Activated CD4-positive, alpha-beta T cell treated with anti-CD3 and anti-CD28 coated beads, Interleukin-2, amount 10 ng/mL, durations not matched to agents 24 days and 14 days (primary cell): ENCODE measurements at places on chromosomes 7 and 10. TPM values are rescaled to one million over a fixed set of nuclear protein-coding genes. Genes with fewer than 3 reads are reported as not detected.

DNA sequence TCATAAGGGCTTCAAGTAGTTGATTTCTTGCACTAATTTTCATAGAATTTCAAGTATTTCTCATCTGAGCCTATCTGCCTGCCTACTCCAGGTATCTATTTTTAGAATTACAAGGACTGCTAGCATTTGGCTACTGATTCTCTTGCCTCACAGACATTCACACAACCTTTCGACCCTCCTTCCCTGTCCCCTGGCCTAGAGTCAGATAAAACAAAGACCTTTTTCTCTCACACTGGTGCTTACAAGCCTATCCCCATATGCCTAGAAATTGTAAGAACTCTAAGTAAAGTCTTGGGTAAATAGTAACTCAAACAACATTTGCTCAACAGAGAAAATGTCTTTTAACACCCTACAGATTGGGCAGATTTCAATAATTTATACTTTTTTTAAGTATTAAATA, 6.3 kb downstream of the GPAM start:
- no peak for DNase-seq

- DNase-seq: no peak
These were observed 16.6 kb downstream of the PLPP4 start for GRCh38 chr10:120473593-120473992.

DNA sequence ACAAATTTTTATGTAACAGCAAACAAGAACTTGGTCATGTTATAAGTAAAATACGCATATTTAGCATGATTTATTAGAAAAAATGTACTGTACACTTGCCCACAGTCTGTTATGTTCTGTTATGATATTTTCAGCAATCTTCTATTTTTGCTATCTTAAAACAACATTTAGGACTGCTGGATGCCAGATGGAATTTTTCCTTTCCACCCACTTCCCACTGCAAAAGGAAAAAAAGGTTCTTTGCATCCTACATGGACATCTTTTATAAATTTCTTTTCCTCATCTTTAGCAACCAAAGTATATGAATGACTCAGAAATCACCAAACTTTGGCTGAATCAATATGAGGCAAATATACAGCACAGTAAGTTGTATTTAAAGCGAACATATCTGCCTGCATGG, 146.0 kb downstream of the RAPGEF5 start:
- no peak for DNase-seq

DNA sequence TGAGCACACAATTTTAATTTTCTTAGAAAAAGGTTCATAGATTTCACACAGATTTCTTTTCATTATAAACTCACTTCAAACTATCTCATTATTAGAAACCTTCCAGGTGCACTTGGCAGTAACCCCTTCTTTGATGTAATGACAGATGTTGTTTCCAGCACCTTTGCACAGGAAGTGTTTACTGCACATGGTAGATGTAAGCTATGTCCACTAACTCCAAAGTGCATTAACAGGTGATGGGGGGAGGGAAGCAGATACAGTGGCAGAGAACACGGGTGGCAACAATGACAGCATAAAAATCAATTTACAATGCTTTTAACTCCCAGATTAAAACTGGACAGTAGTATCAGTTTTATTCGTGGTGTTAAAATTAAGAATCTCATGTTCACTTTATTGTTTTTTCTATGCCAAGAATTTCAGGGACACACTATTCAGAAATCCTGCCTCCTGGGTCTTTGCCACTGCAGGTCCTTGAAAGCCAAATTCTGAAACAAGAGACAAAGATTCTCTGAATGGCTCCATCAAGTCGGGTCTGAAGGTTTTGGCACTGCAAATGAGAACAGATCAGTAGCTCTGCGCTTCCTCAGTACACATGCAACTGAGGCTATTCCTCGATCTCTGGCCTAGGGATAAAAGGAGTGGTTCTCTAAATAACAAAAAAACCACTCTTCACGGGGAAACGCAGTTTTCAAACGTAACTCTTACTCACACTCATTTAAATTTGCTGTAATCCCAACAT, 187.7 kb downstream of the JAZF1 start:
- DNase-seq: no peak

DNA sequence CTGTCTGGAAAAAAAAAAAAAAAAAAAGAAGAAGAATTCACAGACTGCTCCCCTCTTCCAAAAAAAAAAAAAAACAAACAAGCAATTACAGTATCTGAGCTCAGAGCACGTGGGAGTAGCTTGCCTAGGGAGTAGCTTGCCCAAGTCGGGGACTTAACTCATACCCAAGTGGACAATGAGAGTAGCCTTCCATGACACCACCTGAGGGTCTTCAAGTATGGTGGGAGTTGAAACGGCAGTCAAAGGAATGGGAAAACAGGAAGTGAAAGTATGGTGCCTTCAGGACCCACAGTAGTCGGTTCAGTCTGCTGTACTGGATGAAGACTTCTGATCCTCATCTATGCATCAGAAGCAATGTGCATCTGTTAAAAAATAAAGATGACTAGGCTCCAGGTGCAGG, 10.6 kb downstream of the VOPP1 start:
- DNase-seq: no peak

- no peak for DNase-seq
These were observed 52.6 kb downstream of the CAV1 start for GRCh38 chr7:116577320-116577871.

CLEC2L gene
- not detected in 2 replicates for total RNA-seq

BRI3 gene
- total RNA-seq: 66.8 and 70.3 TPM in 2 replicates

VWA2 gene
- total RNA-seq: not detected in 2 replicates

OR9A2 gene
- total RNA-seq: not detected in 2 replicates
